Body of pancreas (tissue), 4 donors: ENCODE measurements at places on chromosomes 5 and 9. TPM values are rescaled to one million over a fixed set of nuclear protein-coding genes. Genes with fewer than 3 reads are reported as not detected.

DNA sequence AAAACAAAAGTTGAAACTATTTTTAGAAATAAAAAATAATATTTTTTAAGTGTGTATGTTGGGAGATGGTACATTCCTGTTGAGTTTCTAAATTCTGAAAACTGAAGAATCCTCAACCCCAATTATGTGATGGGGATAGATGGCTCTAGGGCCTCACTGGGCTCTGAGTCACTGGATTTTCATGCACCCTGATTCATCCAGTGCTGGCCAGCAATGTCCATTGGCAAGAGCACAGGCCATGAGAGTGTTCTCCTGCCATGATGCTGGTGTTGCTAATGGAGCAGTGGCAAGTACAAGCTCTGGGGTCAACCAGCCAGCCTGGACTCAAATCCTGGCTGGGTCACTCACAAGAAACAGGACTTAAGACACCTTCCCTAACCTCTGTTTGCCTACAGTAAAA, 23.3 kb downstream of the SMIM23 start:
- no peak for DNase-seq

Gene FOXD4
- not detected for total RNA-seq

DNA sequence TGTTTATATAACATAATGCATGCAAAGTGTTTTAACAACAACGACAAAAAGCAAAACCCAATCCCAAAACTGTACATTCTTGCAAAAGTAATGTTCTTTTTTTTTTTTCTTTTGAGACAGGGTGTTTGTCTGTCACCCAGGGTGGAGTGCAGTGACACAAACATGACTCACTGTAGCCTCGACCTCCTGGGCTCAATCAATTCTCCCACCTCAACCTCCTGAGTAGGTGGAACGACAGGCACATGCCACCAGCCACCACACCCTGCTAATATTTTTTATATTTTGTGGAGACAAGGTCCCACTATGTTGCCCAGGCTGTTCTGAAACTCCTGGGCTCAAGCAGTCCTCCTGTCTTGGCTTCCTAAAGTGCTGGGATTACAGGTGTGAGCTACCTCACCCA, 13.6 kb upstream of the HAVCR1 start:
- no peak for DNase-seq

Gene SLC36A3
- not detected for total RNA-seq
